Activated CD4-positive, alpha-beta T cell treated with anti-CD3 and anti-CD28 coated beads, Interleukin-2, amount 50 U/mL, for 4 hours (primary cell): ENCODE measurements at places on chromosomes 6 and 20.

DNA sequence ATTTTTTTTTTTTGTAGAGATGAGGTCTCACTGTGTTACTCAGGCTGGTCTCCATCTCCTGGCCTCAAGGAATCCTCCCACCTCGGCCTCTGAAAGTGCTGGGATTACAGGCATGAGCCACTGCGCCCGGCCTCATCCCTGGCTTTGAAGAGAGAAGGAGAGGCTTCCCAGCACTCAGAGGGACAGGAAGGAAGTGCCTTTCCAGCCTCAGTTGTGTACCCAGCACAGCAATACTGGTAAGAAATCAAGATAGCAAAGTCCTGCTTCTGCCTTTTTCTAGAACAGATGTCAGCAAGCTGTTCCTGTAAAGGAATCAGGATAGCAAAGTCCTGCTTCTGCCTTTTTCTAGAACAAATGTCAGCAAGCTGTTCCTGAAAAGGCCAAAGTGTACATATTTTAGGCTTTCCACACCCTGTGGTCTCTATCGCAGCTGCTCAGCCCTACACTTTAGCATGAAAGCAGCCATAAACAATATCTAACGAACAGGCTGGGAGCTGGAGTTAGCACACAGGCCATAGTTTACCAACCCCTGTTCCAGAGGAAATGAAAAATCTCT is 6.3 kb upstream of the PLTP start:
- no peak for DNase-seq

GRCh38 chr6:109303640-109304283 is 78.5 kb downstream of the CD164 start:
- DNase-seq, result no peak

- DNase-seq, result no peak
Measured at GRCh38 chr20:36908603-36909002, 32.7 kb downstream of the TLDC2 start.

DNA sequence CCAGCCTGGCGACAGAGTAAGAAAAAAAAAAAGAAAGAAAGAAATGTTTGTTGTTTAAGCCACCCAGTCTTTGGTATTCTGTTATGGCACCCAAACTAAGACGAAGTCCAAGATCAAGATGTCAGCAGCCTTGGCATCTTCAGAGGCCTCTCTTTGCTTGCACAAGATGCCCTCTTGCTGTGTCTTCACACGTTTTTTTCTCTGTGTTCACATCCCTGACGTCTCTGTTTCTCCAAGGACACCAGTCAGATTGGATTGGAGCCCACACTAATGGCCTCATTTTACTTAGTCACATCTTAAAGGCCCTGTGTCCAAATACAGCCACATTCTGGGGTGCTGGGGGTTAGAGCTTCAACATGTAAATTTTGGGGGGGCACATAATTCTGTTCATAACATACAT is 380.9 kb downstream of the GJA1 start:
- DNase-seq, result no peak

GRCh38 chr6:38079537-38079936 is 260.0 kb downstream of the ZFAND3 start:
- no peak for DNase-seq

DNA sequence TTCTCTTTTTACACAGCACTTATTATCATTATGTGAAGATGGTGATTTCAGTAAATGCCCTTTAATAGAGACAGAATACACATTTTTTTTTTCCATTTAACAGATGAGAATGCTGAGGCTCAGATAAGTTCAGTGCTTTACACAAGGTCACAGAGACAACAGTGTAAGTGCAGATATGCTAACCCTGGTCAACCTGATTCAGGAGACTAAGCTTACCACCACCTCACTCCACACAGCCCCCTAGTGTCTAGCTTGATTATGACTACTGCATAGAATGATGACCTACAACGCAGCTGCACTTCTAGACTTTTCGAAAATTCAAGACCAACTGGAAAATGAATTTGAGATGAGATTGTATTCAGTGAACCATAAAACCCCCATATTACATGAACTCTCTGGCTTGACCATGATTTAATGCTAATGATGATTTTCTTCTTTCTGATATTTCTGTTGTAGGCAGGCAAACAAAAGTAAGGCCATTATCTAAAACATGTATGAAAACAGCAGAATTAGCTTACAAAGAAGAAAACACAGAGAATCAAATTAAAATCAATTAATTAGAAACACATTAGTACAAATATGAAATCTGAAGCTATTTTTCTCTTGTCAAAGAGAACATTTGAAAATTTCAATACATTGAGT is 212.1 kb upstream of the PHACTR1 start:
- no peak for DNase-seq
